ENCODE measurements at places on chromosomes 5 and 9. TPM values are rescaled to one million over a fixed set of nuclear protein-coding genes. Genes with fewer than 3 reads are reported as not detected.

DNA sequence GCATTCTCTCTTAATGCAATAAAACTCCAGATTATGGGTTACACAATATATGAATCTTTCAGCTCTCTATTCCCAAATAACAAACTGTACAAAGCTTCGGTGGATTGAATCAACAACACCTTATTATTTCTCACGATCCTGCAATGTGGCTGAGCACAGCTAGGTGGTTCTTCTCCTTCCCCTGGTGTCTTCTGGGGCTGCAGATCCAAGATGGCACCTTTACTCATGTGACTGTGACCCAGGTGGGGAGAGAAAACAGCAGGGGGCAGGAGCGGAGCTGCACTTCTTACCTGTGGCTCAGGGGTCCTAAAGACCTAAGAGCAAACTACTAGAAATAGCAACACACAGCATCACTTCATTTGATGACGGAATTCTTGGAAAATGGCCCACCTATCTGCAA, 233.1 kb downstream of the IRX1 start:
- no peak for DNase-seq

DNA sequence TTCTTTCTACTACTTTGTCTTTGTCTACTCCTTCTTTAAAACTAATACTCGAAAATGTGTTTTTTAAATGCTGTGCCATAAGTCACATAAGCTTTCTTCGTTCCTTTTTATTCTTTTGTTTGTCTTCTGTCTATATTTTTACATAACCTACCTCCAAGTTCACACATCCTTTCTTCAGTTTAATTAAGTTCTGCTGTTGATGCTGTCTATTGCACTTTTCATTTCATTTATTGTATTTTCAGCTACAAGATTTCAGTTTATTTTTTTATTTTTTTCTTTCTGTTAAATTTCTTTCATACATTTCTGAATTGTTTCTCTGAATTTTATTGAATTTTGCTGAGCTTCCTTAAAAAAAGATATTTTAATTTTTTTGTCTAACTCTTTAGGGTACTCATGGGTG, 878.2 kb downstream of the MAT2B start:
- no peak for DNase-seq

DNA sequence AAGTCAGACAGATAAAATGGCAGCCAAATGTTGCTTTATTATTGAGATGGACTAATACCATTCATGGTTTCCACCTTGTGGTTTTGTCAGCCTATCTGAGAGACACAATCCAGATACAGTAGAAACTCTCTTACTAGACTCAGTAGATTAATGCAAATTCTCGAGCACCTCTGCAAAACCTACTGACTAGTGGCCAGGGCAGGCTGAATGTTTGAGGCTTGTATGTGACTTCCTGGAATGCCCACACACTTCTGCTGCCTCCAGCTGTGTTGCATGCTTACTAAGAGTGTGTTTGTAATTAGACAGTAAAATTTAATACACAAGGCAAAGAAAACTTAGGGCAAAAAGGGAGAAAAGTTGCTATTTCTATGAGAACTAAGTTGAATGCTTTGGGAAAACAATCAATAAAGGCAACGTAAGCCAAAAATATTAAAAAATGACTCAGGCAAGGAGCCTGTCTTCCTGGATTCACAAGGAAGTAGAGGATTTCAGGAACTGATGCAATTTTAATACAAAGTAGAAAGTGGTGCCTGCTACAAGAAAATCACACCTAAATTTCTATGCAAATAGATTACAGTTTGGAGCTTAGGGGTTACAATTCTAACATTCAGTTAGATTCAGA, 30.2 kb upstream of the CCNG1 start:
- DNase-seq = no peak

- DNase-seq = peak; percentile 55
These were observed 95.7 kb upstream of the EGFLAM start for GRCh38 chr5:38162625-38163024.

- DNase-seq = no peak
These were observed 10.4 kb upstream of the FAM120AOS start for GRCh38 chr9:93463638-93464248.

DNA sequence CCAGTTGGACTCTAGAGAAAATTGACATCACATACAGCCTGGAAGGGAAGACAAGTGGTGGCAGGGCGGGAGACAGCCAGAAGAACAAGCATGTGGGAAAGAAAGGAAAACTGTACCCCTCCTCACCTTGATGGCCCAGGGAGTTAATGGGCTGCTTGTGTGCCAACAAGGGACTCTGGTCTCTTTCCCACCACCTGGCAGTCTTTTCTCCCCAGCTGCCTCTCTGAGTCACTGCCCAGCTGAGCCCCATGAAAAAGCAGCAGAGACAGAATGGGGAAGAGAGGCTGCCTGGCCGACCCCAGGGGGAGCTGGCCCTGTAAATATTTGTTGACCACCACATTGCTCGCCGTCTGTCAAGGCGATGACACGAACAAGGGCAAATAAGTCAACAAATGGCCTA, 359.4 kb downstream of the ENC1 start:
- DNase-seq = peak; percentile 68

DNA sequence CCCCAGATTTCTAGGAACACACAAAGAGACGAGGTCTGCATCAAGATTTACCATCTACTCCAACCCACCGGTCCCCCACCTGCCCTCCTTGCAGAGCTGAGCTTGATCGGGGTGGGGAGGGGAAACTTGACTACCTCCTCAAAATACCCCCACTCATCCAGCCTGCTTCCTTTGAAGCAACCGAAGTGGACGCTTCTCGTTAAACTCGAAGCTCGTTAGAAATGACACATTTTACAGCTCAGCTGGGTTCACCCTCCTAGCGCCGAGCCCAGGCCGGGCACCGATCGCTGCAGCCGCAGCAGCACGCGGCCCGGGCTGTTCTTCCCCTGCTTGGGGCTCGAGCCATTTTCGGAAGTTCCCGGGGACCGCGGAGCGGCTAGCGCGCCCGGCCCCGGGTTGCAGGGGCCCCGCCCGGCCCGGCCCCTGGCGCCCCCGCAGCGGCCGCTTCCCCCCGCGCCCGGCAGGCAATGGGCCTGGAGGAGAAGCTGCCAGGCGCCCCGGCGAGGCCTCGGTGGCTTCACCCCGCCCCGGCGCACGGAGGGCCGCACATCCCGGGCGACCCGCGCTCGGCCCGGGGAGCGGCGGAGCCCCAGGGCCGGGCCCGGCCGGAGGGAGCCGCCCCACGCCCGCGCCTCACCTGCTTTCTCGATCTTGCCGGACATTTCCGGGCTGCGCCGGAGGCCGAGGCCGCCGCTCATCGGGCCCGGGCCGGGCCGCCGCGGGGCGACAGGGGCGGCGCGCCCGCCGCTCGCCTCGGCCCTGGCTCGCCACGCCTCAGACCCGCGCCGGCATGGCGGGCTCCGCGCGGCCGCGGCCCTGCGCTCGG, 530 bp downstream of the RAPGEF1 start:
- DNase-seq = no peak

DNA sequence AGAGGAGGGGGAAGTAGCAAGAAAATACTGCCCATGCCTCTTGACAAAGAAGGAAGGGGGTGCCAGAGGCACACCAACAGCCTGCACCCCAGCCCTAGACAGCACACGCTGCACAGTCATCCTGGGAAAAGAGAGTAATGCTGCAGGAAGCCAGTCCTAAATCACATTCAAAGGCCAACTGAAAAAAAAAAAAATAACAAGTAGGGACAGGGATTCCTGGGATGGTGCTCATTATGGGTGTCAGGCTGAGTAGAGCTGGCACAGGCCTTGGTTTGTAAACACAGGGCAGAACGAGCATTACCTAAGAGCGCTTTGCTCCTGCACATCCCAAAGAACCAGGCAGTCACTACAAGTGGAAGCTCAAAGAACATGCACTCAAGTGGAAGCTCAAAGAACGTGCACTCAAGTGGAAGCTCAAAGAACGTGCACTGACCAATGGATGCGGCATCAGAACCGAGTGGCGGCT, 7.8 kb downstream of the RAPGEF1 start:
- peak; percentile 81 for DNase-seq

DNA sequence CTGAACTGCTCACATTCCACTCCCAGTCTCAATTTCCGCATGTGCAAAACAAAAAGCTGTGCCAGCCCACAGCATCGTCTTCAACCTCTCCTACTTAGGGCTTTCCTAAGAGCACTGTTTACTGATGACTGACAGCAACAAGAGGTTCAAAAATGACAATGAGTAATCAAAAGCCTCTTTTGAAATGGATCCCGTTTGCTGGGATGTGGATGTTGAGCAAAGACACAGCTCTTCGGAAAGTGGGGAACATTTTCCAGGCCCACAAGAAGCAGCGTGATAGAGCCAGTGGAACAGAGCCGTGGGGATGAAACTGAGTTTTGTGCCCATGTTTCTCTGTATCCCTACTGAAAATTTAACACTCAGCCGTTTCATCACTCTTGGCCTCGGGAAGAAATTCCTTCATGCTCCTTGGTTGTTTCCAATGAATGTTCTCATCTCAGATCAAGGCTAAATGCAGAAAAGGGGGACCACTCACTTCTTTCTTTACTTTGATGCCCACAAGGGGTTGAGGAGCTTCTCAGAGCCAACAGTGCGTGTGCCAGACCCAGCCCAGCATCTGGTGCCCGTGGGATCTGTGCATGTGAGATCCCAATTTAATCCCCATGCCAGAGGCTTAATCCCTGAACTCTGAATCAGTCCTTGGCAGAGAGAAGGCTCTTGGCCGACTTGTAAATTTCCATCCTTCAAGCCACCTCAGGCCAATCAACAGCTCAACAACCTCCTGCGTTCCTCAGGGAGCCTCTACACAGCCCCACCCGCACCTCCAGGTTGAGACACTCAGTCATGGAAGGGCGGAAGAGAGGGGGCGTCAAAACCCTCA, 230.2 kb upstream of the DAPK1 start:
- peak; percentile 99 for DNase-seq

GRCh38 chr5:1593903-1594356, 70.2 kb upstream of the LPCAT1 start:
- no peak for DNase-seq

GRCh38 chr5:61330341-61330844, 1.7 kb upstream of the ZSWIM6 start:
- DNase-seq = peak; percentile 68

DNA sequence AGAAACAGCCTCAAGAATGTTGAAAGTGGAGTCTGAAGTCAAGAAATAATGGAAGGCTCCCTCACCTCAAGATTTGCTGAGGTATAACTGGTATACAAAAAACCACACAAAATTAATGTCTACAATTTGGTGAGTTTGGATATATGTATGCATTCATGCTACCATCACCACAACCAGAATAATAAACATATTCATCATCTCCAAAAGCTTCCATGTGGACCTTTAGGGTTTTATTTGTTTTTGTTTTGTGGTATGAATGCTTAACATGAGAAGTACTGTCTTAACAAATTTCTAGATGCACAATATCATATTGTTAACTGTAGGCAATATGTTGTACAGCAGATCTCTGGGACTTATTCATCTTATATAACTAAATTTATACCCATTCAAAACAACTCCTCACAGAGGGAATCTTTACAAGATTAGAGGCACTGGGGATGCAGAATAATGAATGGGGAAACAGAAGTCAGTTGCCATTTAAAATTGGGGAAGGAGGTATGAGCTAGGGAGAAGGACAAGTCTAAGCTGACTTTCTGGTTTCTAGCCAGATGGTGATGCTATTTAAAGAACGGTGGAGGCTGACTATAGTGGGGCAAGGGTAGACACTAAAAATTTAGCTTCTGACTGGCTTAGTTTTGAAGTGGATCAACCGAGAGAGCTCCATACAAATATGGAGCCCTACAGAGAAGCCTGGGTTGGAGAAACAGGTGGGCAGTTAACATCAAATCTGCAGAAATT, 213.9 kb downstream of the BNC2 start:
- no peak for DNase-seq

GRCh38 chr5:1405539-1406530, 39.4 kb downstream of the SLC6A3 start:
- DNase-seq = no peak

- DNase-seq = no peak
These were observed 119.8 kb upstream of the TBC1D2 start for GRCh38 chr9:98375138-98375726.

DNA sequence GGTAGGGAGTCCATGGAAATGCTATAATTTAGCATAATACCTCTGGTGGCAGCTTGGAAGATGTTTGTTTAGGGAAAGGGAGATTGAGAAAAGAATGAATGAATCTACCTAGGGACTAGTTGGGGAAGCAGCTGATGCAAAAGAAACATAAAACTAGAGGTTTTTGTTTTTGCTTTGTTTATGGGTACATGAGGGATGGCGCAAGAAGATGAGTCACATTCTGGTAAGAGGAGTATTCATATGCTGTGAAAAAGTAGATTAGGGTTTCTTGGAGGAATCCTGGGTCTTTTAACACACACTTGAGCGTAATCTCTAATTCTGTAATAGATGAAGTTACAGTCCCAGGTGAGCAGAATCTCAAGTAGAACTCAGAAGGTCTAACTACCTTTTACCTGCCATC, 17.1 kb downstream of the C9orf43 start:
- DNase-seq = peak; percentile 76

- DNase-seq = no peak
These were observed 1258.1 kb upstream of the CDH6 start for GRCh38 chr5:29935371-29935770.

GRCh38 chr9:90821697-90822096, 20.1 kb downstream of the SYK start:
- DNase-seq = no peak

- peak; percentile 6 for DNase-seq
These were observed 97.4 kb downstream of the CDH9 start for GRCh38 chr5:26940994-26941393.

GRCh38 chr9:107389617-107390071, 99.9 kb downstream of the KLF4 start:
- no peak for DNase-seq

GRCh38 chr9:96027251-96028131, 152.0 kb downstream of the ERCC6L2 start:
- DNase-seq = no peak

- DNase-seq = peak; percentile 70
These were observed 156.1 kb downstream of the FGF1 start for GRCh38 chr5:142529626-142530278.

CAPSL gene
- 0.52 TPM for total RNA-seq

PCDHB3 gene
- total RNA-seq = 2.0 TPM

CCL28 gene
- total RNA-seq = 4.0 TPM

CXCL14 gene
- not detected for total RNA-seq

MEGF10 gene
- 21.0 TPM for total RNA-seq

ACOT12 gene
- not detected for total RNA-seq

FYB1 gene
- not detected for total RNA-seq

RAI14 gene
- total RNA-seq = 64.1 TPM

HMHB1 gene
- not detected for total RNA-seq

TNFSF15 gene
- 0.06 TPM for total RNA-seq

ENTPD8 gene
- total RNA-seq = not detected

SMIM32 gene
- not detected for total RNA-seq

CDX1 gene
- total RNA-seq = not detected

CD74 gene
- 2.6 TPM for total RNA-seq

All from LHCN-M2 (cell line).